ENCODE measurements at places on chromosomes 12 and 14. TPM values are rescaled to one million over a fixed set of nuclear protein-coding genes. Genes with fewer than 3 reads are reported as not detected.

GRCh38 chr14:60064491-60065072 is 27.1 kb upstream of the PCNX4 start:
- no peak for DNase-seq

DNA sequence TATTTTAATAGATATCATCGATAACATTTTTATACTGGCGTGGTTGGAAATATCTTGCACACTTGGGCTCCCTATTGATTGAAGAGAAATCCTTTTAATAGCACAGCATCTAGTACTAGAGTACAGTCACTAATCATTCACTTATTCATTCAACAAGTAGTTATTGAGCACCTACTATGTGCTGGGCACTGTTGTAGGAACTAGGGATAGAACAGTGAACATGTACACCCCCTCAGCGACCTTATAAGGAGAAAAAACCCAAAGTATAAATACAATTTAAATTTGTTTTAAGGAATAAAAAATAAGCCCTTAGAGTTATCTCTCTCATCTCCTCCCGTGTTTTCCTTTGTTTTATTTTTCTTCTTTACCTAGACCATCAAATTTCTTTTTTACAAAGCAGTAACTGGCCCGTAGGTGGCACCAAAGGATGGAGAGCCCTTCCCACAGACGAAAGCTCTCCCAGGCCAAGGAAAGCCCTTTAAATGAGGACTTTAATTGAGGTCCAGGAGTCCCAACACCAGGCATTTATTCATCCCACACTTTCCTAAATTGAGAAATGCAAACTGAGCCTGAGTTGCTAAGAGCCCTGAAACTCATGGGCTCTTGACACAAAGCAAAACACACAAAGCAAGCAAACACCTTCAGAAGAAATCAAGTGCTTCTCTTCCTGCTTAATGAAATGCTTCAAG is 29.0 kb downstream of the PEBP1 start:
- DNase-seq: no peak

DNA sequence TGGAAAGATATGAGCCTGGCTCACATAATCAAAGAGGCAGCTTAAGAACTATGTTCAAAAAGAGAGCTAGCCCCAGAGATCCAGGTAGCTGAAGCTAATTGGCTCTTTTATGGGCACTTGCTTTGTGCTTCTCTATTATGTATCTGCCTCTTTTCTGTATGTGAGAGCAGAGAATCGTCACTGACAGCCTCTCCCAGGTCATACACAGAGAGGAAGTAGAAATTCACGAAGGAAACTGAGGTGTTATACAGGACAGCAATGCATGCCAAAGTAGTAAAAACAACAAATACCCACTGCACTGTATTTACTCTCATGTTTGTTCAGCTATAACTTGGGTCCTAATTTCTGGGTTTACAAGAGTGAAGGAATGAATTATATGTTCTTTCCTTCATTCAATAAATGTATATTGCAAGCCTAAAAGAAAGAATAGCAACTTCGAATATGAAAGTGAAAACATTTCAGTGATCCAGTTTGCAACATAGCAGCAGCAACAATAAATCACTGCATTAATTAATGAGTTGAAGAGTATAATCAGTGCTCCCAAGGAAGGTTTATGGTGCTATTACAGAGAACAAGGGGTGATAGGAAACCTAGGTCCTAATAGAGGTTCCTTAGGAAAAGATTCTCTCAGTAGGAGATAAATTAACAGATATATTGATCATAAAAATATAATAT is 47.1 kb upstream of the ATXN7L3B start:
- DNase-seq: no peak

DNA sequence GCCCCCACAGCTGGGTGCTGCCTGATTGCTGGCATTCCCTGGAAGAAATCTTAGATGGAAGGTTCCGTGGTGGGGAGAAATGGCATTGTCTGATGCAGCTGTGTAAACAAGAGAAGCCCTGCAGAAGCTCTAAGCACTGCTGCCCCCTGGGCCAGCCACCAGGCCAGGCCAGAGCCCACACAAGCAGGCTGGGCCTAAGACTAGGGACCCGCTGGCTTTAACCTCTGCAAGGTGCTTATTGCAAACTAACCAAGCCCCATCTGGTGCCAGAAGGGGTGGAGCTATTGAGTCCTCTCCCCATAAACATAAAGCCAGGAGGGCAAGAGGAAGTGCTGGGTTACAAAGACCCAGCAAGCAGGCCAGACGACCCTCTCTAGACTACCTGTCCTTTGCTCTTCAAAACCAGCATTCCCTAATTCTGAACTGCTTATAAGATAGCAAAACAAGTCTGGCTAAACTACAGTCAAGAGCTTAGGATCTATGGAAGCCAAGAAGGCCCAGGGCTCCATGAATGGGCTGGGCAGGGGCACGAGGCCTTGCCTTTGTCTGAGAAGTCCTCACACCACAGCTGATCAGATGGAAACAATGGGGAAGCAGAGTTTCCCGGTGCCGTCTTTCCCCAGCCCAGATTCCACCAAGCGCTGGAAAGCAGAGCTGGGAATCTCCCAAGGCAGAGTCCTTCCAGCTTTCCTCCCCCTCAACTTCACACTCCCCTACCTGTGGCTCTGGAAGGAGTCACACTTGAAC is 28.8 kb downstream of the P2RX4 start:
- no peak for DNase-seq

Gene ITGB7
- 0.81 TPM for total RNA-seq

GRCh38 chr14:55846826-55847446 is 266.9 kb downstream of the KTN1 start:
- peak; percentile 54 for DNase-seq

- no peak for DNase-seq
Measured at GRCh38 chr14:75252254-75252837, 26.3 kb upstream of the FOS start.

Gene VRTN
- total RNA-seq: not detected

Gene YAF2
- 76.0 TPM for total RNA-seq

GRCh38 chr14:83828406-83828805 is 1701.5 kb upstream of the FLRT2 start:
- no peak for DNase-seq

Gene KRT82
- total RNA-seq: not detected

Gene TMEM132D
- total RNA-seq: 0.05 TPM

DNA sequence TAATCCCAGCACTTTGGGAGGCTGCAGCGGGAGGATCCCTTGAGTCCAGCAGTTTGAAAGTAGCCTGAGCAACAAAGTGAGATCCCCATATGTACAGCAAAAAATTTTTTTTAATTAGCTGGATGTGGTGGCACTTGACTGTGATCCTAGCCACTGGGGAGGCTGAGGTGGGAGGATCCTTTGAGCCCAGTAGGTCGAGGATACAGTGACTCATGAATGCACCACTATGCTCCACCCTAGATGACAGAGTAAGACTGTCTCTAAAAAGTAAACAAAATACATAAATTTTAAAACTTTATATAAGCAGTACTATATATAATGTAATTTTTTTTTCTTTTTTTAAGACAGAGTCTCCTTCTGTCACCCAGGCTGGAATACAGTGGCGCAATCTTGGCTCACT is 115.4 kb downstream of the ESR2 start:
- no peak for DNase-seq

Gene FAM222A
- total RNA-seq: 21.8 TPM

DNA sequence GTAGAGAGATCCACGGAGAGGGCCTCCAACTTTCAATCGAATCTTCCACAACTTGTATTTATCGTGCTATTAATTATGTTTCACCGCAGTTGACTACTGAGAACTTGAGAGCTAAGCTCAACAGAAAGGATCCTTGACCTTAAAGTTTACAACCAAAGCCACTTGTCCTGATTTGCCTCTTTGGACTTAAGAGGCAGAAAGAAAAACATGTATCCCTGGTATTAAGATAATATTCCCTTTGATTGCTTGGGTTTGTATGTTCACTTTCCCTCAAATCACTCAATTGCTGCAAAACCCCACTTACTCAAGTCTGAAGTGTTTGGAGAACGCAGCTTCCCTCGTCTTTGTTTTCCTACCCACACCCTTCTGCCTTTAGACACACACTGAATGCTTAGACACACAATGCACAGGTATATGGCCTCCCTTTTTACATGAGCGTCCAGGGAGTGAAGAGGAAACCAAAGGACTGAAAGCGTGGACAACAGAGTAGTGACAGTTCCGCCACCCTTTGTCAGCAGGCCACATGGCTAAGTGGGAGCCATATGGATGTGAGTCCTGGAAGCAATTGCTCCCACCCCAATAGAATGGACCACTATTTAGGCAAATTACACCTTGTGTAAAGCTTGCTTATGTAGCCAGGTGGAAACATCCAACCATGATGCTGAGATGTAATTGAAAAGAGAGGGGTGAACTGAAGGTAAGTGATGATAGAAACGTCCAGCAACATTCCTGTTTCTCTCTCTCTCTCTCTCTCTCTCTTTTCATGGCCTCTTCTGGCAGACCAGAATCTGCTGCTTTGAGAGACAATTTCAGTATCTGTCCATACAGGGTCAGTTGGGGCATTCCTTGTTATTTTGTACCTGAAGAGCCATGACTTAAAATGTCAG is 1.4 kb upstream of the PKP2 start:
- no peak for DNase-seq

Gene USP44
- 0.92 TPM for total RNA-seq

Gene FGF23
- not detected for total RNA-seq

GRCh38 chr14:35261774-35262173 is 30.4 kb upstream of the PSMA6 start:
- no peak for DNase-seq

GRCh38 chr12:29187756-29188155 is 38.7 kb downstream of the FAR2 start:
- no peak for DNase-seq

Gene TBX3
- 14.3 TPM for total RNA-seq

GRCh38 chr12:48999371-49000131 is at the start of gene DDN:
DDN (minus strand) TSS chr12:48999375; CDS start chr12:48999287, 88 bp downstream.
- peak; percentile 56 for DNase-seq

Gene PRKAB1
- 11.9 TPM for total RNA-seq

Gene POTEG
- total RNA-seq: not detected

GRCh38 chr12:3244219-3244750 is 167.1 kb downstream of the TSPAN9 start:
- DNase-seq: peak; percentile 31

Gene RTL1
- total RNA-seq: not detected

GRCh38 chr14:53237488-53237887 is 84.4 kb upstream of the DDHD1 start:
- no peak for DNase-seq

Gene KLRC1
- total RNA-seq: 0.27 TPM

DNA sequence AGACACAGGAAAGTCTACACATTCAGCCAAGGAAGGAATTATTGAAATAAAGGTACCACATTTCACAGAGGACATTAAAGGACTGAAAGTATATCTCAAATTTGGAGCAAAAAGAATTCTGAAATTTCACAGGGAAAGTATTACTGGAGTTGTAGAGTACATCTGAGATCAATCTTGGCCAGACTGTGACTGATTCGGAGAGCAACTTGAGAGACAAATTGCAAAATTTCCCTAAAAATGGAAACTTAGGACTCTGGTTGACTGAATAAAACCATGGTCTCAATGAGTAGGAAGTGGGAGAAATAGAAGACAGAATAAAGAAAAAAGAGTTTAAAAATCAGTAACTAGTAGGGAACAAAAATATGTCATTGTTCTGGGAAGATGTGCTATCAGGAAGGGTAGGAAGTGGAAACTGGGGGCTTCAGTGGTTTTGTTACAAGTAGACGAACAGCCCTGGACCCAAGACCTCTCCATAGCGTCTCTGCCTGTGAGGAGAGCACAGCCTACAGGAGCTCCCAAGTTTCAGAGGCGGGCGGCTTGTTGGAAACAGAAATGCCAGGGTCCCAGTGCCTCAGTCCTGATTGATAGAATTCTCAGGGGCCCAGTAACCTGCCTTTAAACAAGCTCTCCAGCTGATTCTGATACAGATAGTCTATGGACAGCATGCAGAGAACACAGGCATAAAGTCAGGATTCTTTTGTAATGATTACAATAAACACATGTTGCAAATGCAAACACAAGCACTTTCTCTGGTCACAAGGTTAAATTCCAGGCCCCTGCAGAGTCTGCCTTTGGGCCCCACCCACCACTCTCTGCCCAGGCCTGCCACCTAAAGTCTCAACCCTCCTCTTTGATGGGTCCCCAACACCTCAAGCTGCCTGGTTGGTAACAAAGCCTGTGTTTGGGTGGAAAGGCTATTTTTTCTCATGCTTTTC is 63.1 kb downstream of the BBS10 start:
- no peak for DNase-seq

DNA sequence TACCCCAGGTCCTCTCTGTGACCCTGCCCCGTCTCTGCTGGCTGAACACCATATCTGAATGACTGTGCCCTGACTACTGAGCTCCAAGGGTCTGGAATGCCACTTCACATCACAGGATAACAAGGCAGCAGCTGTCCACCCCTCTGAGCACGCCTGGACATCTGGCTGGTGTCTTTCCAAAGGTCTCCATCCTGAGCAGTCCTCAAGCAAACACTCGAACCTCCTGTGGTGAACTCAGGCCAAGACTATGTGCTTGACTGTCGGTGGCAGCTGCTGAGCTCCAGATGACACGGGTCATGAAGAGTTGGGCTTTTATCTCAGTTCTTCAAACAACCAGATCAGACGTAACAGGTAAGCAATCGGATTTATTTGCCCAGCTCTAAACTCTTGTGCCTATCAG is 117.2 kb upstream of the BCL2L14 start:
- no peak for DNase-seq

DNA sequence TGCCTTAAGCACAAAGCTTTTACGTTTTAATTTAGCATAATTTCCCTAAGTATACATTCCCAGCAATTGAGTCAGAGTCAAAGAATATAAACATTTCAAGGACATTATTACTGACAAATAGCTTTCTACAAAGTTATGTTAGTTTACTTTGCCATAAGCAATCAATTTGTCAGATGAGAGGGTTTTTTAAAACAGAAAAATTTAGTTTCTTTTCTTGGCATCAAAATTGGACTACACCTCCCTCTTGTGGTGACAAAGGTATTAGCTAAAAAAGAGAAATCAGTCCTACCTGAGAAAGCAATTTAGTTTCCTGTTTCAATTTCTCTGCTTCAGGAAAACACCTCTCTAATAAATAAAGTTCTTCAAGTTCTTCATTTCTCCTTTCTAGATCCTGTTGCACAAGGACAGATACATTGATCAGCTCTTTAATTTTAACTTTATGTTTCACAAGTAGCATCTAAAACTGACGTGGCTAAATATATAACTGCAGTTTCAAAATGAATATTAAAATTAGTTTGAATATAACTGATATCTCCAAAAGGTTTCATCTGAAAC is 39.9 kb downstream of the DNAI7 start:
- DNase-seq: no peak

Gene TMPRSS12
- not detected for total RNA-seq

- no peak for DNase-seq
Measured at GRCh38 chr12:89927226-89927698, 218.6 kb upstream of the ATP2B1 start.

Gene TARBP2
- 12.5 TPM for total RNA-seq

All from left cardiac atrium (tissue), 4 donors.